ENCODE measurements at places on chromosomes 2 and 18.

- DNase-seq: no peak
Measured at GRCh38 chr2:33238111-33238510, 238.3 kb upstream of the RASGRP3 start.

DNA sequence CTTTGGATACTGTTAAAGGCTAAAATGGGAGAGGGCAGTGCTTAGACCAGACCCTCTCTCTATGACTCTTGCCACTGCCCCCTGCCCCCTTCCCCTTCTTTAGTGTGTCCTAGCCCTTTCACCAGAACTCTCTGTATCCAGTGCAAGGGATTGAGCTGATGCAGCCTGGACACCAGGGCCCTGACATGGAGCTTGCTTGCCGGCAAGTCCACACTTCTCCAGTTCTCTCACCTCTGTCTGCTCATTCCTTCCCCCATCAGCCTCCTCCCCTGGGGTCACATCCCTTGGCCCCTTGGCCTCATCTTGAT lies 1.5 kb upstream of the WNT6 start:
- no peak for DNase-seq

- DNase-seq: peak; percentile 44
Measured at GRCh38 chr2:229980431-229981184, 58.3 kb downstream of the FBXO36 start.

DNA sequence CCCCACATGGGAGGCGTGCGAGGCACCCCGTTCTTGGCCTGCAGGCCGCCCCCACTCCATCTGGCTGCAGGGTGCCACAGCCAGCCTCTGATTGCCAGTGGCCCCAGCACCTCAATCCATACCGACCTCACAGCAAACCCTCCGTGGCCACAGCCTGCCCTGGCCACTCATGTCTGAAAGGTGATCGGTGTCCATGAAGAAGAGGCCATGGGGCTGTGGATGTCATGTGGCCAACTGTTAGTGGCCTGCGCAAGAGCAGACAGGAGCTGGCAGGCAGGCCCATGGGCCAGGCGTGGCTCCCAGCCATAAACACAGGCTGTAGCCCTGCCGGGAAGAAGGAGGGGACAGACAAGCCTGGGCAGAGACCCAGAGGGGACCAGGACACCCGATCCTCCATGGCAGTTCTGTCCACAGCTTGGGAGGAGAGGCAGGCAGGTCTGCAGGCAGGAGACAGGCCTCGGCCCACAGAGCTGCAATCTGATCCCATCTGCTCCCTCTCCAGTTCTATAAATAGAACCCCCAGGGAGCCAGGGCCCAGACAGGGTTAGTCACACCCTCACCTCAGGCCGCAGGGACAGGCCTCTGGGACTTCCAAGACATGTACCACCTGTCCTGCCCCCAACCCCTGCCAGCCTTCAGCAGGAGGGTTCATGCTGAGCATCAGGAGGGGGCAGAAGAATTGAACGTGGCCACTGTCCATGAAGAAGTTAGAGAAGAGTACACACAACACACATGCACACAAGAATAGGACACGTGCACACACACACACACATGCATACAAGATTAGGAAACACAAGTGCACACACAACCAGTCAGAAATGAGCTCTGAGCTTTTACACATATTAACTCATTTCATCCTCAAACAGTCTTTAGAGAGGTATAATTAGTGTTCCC lies 16.9 kb downstream of the STEAP3 start:
- DNase-seq: peak; percentile 81

DNA sequence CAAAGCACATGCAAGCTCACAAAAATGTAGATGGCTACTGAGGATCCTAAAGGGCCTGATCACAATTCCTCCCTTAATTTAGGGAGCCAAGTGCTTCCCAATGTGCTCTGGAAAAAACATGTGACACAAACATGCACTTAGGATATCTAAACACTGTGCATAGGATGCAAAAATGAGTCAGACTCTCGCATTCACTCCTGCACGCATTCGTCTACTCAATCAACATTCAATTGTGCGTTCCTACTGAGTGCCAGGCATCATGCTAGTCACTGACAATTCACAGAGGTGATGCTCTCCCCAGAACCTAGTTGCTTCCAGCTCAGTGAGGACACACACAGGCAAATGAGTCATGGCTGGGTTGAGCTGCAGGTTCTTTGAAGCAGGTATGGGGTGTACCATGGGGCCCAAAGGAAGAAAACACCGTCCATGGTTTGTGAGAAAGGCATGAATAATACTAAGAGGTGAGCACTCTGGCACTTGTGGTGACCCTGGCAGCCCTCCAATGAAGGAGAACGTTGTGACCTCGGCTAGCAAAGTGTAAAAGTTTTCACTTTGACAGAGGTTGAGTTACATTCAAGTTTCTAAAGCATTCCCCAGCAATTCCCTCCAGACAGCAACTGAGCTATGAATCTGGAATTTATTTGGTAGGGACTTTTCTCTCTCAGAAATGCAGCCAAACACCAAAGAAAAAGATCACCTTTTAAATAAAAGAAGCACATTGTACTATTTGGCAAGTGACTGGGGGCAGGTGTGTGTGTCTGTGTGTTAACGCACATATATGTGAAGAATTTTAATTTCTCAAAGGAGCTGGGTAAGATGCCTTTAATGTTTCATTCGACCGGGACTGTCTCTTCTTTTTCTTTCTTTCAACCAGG lies 173.3 kb downstream of the ALPK2 start:
- DNase-seq: no peak

- no peak for DNase-seq
Measured at GRCh38 chr18:27865431-27865830, 311.5 kb downstream of the CDH2 start.

DNA sequence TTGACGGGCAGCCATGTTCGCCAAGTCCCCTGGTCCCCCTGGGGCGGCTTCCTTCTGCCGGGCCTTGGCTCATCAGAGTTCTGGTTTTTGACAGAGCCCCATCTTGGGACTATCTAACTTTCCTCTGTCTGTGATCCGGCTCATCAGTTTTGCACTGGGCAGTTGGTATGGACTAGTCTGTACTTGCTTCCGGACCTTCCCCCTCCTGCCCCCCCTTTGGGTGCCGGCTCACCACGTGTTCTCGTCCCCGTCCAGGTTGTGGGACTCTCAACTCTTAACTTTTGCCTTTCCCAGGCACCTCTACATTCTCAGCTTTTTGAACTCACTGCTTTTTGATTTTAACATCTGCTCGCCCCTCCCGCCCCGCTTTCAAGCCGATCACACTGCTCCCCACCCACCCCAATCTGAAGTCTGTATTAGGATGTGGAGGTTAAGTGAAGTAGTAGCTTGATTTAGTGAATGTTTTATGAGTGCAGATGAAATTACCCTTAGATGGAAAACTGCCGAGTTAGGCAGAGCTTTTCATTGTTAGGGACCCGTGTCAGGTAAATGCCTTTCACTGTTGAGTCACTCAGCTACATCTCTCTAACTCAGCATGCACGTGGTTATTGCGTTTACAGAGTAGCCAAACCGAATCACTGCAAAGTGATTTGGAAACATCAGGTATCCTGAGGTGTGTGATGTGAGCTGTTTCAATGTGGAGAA lies 874 bp downstream of the WDR43 start:
- no peak for DNase-seq

DNA sequence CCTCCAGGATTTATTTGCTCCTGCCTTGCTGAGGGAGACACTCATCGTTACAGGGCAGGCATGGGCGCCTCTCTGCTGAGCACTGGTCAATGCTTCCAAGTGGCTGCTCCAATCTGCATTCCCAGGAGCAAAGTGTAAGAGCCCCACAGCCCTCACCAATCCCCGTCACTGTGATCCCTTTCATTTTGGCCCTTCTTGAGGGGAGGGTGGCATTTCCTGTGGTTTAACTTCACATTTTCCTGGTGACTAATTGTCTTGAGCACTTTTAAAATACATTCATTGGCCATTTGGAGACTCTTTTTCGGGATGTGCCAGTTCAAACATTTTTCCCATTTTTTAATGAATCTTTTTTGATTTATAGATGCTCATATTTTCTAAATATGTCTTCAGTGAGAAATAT lies 33.0 kb downstream of the TPO start:
- no peak for DNase-seq

DNA sequence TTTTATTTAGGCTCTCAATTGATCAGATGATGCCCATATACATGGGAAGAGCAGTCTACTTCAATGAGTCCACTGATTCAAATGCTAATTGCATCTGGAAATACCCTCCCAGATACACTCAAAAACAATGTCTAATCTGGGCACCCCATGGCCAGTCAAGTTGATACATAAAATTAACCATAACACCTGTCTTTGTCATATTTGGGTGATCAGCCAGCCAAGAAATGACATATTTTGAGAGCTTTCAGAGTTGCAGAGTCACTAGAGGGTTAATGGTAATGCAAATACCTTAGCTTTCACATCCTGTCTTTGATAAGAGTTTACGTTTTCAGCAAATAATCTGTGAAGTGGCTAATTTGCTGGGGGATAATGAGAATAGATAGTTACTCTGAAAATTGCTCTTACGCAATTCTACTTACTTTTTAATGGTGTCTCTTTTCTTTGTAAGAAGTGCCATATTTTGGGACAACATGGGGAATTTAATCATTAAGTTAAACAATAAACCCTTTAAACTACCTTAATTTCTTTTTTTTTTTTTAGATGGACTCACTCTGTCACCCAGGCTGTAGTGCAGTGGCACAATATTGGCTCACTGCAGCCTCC lies 49.1 kb downstream of the CCDC195 start:
- no peak for DNase-seq

DNA sequence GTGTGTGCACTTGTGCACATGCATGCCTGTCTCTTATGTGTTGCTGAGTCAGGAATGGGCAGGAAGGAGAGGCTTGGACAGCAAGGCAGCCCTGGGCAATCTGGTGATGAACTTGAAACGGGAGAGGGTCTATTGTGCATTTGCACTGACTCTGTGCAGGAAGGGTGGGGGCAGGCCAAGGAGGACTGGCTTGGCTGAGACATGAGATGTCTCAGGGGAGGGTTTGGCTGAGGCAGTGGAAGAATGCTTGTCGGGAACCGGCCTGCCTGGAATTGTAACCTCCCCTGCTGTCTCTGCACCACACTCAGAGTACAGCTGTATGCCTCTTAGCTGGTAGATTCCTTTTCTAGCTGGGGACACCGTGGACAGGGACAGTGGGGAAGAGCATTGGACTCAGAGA lies 176.1 kb upstream of the TNP1 start:
- DNase-seq: no peak

GRCh38 chr2:62653582-62654422 lies 51.7 kb upstream of the EHBP1 start:
- DNase-seq: no peak

DNA sequence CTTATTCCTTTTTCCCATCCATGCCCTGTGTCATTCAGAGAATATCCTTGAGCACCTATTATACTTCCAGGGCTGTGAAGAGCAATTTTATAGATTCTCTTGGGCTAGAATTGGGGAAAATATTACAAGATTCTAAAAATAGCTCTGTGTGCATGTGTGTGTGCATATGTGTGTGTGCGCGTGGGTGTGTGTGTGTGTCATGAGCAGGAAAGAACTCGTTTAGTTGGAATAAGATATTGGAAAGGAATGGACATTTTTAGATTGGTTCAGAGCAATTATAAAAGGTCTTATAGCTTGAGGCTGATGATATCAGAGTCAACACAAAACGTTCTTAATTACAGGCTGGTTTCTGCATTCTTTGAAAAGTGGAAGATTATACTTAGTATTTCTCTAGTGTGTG lies 212.1 kb upstream of the COPS8 start:
- no peak for DNase-seq

DNA sequence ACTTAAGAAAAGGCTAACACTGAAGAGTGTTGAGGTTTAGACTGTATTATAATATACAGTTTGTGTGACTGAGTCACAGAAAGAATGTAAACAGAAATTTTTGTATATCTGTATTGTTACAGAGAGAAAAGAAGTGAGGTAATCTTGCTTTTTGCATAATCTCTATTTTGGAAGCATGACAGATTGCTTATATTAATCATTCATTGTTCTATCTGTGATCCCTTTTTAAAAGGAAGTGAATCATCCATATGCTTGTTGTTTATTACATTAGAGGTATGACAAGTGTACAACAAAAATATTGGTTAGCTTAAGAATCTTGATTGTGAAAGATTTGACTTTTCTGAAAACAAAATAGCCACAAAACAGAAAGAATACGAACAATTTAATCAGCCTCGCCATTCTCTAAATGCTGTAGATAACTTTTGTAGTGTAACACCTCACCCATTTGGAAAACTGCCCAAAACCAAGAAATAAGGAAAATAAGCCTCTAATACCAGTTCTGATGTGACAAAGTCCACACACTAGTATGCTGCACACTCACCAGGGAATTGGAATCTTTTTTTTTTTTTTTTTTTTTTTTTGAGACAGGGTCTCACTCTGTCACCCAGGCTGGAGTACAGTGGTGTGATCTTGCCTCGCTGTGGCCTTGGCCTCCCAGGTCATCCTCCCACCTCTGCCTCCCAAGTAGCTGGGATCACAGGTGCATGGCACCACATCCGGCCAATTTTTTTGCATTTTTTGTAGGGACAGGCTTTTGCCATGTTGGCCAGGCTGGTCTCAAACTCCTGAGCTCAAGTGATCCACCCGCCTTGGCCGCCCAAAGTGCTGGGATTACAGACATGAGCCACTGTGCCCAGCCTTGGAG lies 91.5 kb upstream of the LPIN2 start:
- no peak for DNase-seq

DNA sequence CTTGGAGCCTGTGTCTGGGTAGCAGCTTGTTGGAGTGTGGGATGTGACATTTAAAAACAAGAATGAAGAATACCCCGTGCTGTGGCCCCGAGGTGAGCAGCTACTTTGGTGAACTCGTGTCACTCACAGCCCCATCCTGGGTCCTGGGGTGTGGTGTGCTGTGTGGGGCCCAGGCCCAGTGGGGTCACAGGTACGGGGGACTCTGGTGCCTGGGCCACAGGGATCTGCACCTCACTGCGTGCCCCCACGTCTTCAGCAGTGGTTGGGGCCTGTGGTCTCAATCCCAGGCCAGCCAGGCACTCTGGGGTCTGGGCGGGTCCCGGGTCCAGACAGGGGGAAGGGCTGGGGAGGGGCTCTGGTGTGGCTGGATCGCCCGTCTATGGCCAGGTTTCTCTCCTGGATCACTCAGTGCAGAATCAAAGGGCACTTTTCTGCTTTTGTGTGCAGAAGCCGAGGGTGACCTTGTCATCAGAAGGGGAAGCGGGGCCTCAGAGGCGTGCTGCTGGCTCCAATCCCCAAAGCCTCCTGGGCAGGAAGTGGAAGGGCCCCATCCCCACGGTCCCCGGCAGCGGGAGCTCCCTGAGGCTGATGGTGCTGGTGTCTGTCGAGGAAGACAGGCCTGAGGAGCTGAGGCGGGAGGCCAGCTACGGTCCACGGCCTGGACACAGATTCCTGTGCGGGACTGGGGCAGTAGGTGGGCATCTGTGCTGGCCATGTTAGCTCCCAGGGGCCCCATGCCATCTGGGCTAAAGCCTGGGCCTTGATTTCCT lies 1.4 kb downstream of the GPR35 start:
- DNase-seq: no peak

DNA sequence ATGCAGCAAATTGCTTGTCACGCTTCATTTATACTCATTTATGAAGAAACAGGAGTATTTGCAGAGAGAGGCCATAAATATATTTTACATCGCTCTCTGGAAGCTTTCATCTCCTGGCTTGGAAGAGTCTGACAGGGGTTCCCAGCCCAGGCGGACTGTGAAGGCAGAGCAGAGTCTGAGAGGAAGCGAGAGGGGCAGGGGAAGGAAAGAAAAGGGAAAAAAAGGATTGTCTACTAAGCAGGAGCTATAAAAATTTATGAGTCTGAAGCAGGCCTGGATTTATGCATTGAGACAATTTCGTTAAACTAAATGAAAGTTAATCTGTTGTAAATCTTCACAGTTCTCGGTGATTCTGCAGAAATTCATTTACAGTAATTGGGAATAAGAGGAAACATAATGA lies 143.9 kb upstream of the GYPC start:
- no peak for DNase-seq

GRCh38 chr2:6310256-6311215 lies 555.2 kb downstream of the CMPK2 start:
- DNase-seq: no peak

All from cerebellar nuclear complex (tissue), 1 donor.